SK-N-MC (cell line): ENCODE measurements at places on chromosomes 2 and 18.

DNA sequence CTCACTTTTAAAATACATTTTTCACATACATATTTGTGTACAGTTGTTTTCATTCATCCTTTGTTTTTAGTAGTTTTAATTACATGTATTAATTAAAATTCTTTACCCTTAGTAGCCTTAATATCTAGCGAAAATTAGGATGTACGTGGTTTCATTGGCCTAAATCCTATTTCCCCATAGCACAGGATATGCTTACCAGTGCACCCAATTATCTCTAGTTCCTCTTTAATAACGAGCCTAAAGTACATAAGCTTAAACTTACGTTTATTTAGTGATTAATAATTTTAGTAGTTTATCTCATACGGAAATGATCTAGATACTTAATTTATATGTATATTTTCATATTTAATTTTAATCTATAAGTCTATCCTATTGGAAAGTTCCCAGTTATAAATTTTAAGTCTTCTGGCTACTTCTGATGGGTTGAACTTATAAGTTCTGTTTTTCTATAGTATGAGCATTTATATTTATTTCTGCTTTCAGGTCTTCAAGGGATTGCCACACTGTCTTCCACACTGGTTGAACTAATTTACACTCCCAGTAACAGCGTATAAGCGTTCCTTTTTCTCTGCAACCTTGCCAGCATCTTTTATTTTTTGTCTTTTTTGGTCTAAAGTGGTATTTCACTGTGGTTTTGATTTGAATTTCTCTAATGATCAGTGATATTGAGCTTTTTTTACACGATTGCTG, 21.4 kb upstream of the RUFY4 start:
- DNase-seq: no peak

DNA sequence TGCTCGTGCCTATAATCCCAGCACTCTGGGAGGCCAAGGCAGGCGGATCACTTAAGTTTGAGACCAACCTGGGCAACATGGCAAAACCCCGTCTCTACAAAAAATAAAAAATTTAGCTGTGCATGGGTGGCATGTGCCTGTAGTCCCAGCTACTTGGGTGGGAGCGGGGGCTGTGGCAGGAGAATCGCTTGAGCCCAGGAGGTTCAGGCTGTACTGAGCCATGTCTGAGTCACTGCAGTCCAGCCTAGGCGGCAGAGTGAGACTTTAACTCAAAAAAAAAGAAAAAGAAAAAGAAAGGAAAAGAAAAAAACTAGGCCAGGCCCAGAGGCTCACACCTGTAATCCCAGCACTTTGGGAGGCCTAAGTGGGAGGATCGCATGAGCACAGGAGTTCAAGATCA, 30.8 kb downstream of the TWSG1 start:
- DNase-seq: no peak

DNA sequence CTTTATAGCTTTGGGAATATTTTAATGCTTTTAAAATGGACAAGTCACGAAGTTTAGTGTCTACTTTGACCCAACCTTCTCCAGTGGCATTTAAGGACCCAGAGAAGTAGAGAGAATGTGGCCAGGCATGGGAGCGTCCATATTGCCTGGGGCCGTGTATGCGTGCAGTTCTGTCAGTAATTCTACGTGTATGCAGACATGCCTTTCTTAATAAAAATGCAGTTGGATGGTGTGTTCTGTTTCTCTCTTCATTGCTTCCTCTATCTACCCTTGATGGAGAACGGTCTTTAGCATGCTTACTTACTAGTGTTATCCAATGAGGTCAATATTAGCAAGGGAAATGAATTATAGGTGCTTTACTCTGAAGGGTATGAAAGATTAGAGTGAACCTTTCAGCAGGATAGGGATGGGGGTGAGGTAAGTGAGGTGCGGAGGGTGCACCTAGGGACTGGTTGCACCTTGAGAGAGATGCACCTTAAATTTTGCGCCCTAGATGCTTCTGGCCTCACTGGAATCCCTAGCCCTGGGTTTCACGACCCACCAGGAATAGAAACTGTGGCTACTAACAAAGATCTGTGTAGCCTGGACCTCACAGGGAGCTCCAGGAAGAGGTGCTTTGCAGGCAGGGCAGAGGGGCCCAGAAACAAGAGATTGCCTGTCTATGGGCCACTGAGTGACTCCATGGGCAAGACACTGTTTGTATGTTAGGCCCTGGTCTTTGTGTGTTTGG, 194.3 kb downstream of the MYCN start:
- no peak for DNase-seq

GRCh38 chr18:22951823-22952222, 18.7 kb downstream of the RBBP8 start:
- DNase-seq: no peak

DNA sequence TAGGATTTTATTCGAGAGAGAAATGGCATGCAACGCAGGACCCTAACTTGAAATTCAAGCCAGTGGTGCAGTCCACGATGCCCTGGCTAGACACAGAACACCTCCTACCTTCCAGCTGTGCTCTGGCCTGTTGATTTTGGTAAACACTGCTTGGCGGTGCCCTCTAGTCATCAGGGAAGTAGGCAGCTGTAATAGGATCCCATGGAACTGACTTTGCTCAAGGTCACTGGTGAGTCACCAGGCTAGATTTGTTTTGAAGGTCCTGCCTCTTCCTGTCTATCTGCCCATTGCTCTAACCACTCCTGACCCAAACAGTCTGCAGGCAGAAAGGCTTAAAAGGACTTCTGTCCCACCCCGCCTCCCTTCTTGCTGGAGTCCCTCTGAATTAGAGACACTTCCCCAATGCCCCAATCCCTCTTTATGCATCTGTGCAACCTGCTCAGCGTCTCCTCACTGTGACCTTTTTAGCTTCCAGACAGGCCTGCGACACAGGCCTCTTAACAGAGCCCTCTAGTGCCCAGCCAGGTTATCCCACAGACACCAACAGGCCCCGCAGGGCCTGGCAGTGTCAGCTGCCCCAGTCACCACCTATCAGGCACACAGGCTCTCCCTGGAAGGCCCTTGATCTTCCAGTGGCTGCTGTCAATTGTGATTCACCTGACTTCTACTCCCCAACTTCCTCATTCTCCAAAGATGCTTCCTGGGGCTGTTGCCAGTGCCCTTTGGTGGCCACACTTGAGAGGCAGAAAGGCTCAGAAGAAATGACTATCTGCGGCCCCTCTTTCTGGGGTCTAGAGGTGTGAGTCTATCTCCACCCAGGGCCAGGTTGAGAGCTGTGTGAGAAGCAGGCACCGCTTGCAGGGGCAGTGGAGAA, 5.2 kb downstream of the TMEM127 start:
- no peak for DNase-seq
